ENCODE measurements at places on chromosomes 4 and X. TPM values are rescaled to one million over a fixed set of nuclear protein-coding genes. Genes with fewer than 3 reads are reported as not detected.

- ATAC-seq = no peak
Observed at GRCh38 chr4:22637306-22637705, 55.4 kb upstream of the GBA3 start.

- no peak for ATAC-seq
Observed at GRCh38 chr4:150694438-150694837, 112.5 kb downstream of the MAB21L2 start.

DNA sequence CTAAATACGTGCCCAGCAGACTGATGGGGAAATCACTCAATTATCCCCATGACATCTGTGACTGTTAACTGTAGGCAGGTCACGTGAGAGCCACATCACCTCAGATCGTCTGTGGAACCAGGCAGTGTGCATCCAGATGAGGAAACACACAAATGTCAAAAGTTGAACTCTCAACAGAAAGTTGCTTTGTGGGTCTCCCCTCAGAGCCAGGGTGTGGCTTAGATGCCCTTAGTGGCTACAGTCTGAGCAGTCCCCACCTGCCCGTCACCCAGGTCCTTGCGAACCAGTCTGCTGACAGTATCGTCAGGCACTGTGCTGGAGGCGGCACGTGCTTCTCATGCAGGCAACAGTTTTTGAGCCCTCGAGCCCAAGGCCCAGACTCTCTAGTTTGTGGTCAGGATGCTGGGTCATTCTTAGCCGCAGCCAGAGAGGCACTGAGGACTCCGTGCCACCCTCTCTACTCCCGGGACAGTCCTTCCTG is 10.8 kb downstream of the TMEM187 start:
- no peak for ATAC-seq

PABPC5 gene
- total RNA-seq = 5.8 TPM

- ATAC-seq = no peak
Observed at GRCh38 chrX:67734111-67734753, 190.4 kb downstream of the AR start.

FAM3A gene
- 36.6 TPM for total RNA-seq

DNA sequence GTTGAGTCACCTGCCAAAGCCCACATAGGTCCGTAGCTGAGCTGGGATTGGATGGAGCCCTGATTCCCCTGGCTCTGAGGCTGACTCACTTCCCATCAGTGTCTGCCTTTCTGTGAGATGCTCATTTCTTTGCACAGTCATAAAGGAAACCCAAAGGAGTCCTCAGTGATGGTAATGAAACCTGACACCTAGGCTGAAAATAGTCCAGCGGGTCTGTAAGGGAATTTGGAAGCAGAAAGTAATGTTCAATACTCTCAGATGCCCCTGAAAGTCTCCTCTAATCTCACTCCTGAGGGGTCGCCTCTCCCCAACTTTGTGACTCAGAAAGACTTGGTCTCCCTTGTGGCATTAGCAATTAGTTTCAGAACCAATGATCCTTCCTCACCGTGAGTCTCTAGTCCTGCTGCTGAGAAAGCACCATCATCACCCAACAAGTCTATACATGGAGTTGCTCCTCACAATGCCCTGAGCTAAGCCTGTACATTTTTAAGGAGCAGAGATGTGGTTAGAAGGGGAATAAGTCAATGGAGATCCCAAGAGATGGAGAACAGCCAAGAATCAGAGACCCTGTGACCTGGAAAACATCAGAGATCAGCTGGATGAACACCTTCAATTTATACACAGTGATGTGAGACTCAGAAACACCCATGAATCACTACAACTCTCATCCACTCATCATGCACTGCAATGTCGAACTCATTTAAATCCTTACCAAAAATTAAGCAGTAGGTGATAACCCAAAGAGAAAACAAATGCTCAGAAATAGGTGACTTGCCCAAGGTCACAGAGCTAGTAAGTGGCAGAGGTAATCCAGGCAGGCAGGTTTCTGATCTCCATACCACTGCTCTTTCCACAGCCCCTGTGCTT is 219.0 kb upstream of the CPEB2 start:
- no peak for ATAC-seq

DNA sequence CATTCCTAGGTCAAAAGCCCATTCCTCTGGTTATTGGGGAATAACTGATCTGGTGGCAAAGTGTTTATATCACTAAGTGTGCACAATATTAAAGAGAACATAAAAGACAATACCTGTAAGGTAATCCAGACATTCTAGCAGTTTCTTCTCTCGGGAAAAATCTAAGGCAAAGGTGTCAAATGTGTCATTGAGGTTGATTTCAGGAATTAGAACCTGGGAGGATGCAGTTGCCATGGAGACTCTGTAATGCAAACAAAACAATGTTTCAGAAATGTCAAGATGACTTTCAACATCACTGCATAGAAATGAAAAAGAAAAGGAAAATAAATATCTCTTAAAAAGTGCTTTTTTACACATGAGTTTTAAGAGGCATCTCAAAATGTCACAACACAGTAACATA is 145.9 kb downstream of the MID1 start:
- no peak for ATAC-seq

DNA sequence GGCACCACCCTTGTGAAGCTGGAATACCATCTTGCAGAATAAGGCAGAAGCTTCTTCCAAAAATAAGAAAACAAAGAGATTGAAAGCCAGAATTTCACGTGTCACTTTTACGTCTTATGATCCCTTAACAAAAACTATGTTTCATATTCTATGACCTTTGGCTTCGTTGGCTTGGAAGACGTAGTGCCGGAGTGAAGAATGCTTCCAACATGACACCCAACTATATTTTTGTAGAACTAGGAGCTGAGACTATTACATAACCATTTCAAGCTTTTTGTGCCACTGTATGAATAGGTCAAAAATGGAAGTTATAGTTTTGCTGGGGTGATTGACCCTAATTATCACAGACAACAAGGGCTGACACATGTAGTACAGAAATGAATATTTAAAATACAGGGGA is 996.2 kb downstream of the ADGRL3 start:
- no peak for ATAC-seq

GPRASP3 gene
- total RNA-seq = 5.9 TPM

- no peak for ATAC-seq
Observed at GRCh38 chr4:34309383-34309906, 1934.9 kb downstream of the ARAP2 start.

ADAMTS3 gene
- 3.0 TPM for total RNA-seq

- no peak for ATAC-seq
Observed at GRCh38 chrX:108053218-108053617, 8.4 kb downstream of the VSIG1 start.

DNA sequence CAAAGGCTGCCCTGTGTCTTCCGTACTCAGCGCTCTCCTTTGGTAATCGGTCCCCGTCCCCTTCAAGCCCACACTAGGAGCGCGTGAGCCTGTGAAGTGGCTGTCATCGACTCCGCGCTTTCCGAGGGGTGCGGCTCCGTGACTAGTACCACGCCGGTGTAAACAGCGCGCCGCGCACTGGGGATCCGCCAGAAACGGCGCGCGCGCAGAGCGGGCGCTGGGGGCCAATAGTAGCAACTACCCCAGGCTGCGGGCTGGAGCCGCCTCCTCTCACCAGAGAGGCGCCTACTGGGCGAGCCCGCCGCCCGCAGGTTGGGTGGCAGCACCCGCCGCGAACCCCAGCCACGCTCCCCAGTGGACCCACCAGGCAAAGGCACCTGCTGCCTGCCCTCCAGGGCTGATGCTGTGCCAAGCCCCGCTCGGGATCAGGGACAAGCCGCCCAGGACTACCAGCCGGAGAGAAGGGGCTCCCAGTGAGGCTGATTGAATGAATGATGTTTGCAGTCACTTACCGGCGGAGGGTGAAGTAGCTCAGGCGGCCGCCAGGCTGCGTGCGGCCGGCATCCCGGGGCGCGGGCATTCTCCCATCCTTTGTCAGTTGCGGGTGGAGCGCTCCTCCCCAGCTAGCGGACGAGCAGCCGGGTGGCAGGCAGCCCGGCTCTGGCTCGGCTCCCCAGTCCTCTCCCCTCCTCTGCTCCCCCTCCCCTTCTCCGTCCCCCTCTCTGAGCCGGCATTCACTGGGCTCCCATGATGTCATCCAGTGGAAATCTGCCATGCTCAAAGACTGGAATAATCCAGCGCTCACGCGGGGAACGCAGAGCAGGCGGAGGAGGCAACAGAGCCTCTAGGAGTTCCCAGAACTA is 370.3 kb upstream of the SMIM31 start:
- ATAC-seq = peak; percentile 58

- ATAC-seq = no peak
Observed at GRCh38 chr4:168691631-168692369, 194.9 kb downstream of the PALLD start.

DNA sequence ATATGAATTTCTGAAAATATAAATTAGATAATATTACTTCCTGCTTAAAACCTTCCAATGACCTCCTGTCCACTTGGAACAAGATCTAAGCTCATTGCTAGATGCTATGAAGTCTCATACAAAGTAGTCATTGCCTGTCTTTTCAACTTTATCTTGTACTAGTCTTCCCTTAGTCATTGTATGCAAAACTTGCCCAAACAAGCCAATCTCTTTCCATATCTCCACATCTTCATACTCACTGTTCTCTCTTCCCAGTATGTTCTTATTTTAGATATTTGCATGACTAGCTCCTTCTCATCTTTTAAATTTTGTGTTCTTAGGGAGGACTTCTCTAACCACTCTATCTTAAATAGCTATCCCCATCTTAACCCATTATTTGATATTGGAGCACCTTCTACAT is 33.9 kb upstream of the CDX4 start:
- no peak for ATAC-seq

GRCh38 chrX:153626025-153626633 is 20.9 kb upstream of the DUSP9 start:
- ATAC-seq = no peak

CLNK gene
- total RNA-seq = under 0.01 TPM

GRCh38 chrX:1400742-1401471 is 9.0 kb upstream of the SLC25A6 start:
- ATAC-seq = no peak

- no peak for ATAC-seq
Observed at GRCh38 chr4:10203851-10204250, 87.3 kb upstream of the WDR1 start.

GRCh38 chrX:57607295-57608187 is 15.7 kb downstream of the ZXDB start:
- no peak for ATAC-seq

APLN gene
- total RNA-seq = 1.4 TPM

PNMA6A gene
- total RNA-seq = 3.1 TPM

CNKSR2 gene
- total RNA-seq = 55.3 TPM
